ENCODE measurements at places on chromosomes 13 and 19.

- no peak for DNase-seq
Measured at GRCh38 chr13:75811361-75811760, 175.2 kb downstream of the LMO7 start.

- no peak for DNase-seq
Measured at GRCh38 chr13:100108913-100109507, 20.1 kb downstream of the PCCA start.

DNA sequence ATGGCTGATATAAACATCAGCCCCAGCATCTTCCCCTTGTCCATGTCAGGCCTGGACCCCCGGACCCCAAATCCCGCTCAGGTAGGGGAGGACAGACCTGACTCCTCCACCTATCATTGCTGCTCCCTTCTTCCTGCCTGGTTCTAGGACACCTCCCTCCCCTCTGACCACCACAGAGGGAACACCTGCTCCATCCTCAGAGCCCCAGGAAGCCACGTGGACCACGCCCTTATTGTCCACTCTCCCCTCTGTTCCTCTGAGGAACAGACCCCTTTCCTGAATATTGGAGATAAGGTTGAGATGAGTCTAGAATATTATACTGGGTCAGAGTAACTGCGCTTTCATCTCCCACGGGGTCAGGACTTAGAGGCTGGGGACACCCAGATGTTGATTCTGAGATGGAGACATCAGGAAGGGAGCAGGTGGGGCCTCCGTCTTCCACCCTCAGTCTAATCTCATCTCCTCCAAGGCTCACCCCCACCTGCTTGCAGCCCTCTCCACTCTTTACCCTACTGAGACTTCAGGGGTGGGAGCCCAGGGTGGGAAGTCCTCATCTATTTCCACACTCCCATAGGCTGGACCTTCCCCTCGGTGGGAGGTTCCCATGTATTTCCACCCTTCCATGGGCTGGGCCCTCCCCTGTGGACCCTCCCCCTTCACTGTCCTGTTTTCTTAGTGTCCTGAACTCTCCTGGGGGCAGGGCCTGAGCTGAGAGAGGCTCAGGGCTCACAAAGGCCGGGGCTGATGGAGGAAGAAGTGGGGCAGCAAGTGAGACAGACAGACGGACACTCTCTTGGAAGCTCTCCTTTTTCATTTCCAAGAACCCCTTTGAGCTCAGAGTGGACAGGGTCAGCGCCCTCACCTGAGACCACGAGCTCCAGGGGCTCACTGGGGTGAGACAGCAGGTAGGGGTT, 2.7 kb downstream of the LILRA4 start:
- no peak for DNase-seq

DNA sequence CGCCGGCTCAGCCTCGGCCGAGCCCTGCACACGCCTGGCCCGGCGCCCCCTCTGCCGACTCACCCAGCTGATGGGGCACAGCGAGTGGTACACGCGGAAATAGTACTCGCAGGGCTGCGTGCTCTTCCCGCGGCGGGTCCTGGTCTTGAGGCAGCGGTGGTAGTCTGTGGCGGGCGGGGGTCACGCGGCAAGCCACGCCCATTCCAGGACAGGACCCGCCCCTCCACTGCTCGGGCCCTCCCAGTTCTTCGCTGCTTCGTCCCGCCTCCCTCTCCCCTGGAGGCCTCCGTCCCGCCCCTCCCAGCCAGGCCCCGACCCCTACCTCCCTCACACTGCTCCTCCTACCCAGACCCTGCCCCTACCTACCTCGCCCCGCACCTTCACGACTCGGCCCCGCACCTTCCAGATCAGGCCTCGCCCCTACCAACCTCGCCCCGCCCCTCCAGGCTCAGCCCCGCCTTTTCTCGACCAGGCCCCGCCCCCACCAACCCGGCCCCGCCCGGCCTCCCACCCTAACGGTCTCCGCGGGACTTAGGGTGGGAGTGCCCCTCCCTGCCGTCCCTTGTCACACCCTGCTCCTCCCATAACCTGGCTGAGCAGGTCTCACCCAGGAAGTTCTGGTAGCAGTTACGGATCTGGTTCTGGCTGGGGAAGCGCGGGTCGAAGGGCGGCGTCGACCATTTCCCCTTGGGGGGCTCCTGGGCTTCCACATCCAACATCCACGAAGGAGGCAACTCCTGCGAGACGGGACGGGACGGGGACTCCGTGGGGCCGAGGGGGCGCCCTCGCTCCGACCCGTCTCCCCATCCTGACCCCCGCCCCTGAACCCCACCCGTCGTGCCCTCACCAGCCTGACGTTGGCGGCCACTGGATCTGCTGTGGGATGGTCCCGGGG, 469 bp downstream of the COX6B2 start:
- no peak for DNase-seq

- no peak for DNase-seq
Measured at GRCh38 chr13:40668335-40668734, 1.9 kb upstream of the FOXO1 start.

GRCh38 chr13:41029629-41030028, 10.5 kb upstream of the ELF1 start:
- DNase-seq, result no peak

DNA sequence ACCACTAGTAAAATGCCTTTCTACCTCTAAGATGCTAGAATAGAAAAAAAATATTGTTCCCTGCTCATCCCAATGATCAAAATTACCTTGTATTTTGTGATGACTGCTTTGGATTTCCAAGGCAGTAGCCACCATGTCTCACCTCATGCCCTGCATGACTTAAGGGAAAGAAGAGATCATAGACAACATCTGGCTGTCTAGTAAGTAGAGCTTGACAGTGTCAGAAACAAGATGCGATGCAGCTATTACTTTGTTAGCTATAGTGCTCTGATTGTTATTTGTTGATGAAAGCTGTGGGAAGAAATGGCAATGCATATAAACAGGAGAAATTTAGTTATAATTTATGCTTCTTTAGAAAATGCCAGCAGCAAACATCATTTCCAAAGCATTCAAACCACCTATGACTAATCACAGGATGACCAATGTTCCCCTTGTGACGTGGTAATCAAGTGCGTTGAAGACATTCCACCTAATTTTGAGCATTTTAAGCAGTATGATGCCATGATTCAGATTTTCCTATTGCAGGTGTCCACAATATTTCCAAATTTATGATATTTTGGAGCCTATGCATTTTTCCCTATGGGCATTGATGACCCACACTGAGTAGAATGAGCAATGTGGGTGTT, 308.3 kb downstream of the KCNRG start:
- DNase-seq, result peak; percentile 90

DNA sequence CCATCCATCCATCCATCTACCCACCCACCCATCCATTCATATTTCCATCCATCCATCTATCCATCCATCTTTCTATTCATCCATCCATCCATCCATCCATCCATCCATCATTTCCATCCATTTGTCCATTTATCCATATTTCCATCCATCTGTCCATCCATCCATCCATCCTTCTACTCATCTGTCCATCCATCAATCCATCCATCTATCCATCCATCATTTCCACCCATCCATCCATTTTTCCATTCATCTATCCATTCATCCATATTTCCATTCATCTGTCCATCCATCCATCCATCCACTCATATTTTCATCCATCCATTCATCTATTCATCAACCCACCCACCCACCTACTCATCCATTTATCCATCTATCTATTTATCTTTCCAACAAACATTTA, 229.6 kb downstream of the TEX29 start:
- DNase-seq, result no peak

- no peak for DNase-seq
Measured at GRCh38 chr13:60627071-60627686, 230.2 kb downstream of the TDRD3 start.

- DNase-seq, result no peak
Measured at GRCh38 chr13:36683701-36684100, 9.9 kb downstream of the SERTM1 start.

- DNase-seq, result no peak
Measured at GRCh38 chr13:30727491-30728355, 7.6 kb upstream of the ALOX5AP start.

DNA sequence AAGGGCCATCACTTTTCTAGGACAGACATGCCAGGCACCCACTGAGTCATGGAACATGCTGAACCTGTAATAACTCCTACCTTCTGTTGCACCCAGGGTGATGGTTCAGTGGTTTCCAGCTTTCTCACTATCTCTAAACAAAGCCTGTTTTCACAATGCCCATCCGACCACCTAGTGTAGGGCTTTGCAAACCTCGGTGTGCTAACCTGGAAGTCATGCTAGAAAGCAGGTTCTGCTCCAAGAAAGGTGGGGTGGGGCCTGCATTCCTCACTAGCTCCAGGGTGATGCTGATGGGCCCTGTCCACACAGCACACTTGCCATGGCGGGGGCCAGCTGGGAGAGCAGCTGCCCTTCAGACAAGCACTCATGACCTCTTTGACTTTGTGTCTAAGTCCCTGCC, 43.4 kb downstream of the COL4A2 start:
- no peak for DNase-seq

DNA sequence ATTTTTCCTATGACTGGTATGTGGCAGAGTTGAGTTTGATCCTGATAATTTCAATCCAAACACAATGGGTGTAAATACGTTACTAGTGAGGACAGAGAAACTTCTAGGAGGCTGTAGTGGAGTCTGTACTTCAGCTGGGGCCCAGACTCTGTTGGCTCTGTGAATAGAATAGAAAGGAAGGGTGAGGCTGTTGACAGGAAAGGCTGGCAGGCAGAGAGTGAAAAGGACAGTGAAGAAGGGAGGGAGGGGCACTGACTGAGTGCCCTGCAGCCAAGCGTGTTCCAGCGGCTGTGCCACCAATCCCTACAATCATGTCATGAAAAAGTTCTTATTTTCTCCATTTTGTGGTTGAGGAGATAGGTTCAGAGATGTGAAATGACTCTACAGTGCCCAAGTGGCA, 80.5 kb downstream of the MBNL2 start:
- DNase-seq, result no peak

DNA sequence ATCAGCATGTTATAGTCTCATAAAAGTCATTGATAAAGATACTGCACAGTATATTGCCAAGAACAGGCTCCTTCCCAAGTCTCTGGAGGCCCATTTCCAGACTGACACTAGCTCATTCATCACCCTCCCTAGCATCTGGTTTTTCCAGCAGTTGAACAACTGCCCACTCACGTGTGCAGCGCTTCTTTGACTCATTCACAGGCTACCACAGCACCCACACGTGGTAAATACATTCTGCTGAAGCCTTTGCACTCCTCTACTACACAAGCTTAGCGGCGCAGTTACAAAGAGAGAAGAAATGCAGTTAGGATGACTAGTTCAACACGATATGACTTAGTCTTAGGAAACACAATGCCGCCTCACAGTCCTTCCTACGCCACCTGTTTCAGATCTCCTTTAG, 87.7 kb downstream of the DOCK9 start:
- DNase-seq, result peak; percentile 92

GRCh38 chr19:38384209-38385027, 3.4 kb downstream of the GGN start:
- no peak for DNase-seq

- no peak for DNase-seq
Measured at GRCh38 chr13:98476106-98476505, 100.8 kb downstream of the STK24 start.

DNA sequence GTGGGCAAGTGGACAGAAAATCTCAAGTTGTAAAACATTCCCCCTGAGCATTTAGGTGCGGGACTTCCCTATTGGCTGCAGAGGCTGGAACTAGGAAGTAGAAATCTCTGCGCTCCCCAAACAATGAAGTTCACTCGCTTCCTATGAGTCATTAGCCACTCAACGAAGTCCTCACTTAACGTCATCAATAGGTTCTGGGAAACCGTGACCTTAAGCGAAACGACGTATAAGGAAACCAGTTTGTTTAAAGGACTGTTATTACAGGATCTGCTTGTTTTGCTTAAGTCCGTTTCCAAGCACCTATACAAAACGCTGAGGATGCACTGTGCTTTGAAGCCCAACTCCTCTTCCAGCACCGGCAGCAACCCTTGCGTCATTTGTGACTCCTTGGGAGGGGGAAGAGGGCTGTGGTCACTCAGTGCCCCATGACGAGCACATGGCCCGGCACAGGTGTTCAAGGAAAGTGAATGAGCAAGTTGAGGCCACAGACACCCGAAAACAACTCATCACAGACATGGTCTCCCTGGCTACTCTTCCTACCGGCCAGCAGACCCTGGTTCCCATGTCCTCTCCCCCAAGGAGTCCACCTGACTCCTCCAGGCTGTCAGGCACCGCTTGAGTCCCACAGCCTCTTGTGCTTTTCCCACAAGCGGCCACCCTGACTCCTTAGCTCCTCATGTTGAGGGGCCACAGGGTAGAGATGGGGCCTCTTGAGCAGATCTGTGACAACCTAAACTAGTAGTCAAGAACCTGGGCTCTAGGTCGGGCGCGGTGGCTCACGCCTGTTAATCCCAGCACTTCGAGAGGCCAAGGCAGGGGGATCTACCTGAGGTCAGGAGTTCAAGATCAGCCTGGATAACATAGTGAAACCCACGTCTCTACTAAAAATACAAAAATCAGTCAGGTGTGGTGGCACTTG, 4.8 kb downstream of the RPS16 start:
- DNase-seq, result peak; percentile 96

DNA sequence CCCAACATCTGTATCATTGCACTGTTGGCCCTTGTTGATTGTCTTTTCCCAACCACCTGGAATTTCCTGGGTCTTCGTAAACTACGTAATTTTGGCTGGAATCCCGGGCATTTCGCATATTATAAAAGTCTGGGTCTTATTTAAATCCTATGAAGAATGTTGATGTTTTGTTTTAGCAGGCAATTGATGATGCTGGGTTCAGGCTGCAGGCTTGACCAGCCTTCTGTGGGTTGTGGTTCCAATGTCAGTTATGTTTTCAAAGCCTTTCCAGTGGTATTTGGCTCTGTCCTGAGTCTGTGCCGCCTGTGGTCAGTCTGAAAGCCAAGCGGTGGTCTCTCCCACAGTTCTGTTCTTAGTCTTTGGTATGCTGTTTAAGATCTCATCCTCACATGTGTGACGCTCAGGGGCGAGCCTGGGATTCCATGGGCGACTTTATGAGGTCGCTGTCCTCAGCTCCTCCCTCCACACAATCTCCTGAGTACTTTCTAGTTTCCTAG, 12.4 kb downstream of the SLC35E1 start:
- DNase-seq, result no peak

GRCh38 chr13:38385153-38385891, 35.7 kb downstream of the UFM1 start:
- DNase-seq, result no peak

DNA sequence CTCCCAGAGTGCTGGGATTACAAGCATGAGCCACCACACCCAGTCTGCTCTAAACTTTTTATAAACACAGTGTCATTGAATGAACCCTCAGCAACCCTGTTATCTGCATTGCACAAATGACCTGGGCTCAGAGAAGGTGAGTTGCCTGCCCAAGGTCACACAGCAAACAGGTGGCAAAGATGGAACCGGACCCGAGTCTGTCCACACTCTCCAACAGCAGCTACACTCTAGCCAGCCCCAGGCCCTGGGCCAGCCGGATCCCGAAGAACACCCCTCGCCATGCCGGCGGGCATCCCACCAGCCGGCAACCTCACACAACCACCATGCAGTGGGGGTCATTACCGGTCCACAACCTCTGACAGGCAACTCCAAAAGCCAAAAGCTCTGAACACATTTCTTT, 14.5 kb downstream of the ERCC2 start:
- DNase-seq, result no peak

DNA sequence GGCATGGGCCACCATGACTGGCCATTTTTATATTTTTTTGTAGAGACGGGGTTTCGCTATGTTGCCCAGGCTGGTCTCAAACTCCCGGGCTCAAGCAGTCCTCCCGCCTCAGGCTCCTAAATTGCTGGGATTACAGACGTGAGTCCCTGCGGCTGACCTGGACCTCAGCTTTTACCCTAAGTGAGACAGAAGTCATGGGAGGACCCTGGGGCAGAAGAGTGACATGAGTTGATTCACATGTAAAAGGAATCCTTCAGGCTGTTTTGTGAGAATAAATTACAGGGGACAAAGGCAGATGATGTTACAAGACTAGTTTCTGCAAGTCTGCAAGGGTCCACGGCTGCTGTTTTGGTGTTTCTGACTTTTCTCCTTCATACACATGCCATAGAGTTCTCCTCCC, 2.6 kb upstream of the BCAM start:
- no peak for DNase-seq
